ENCODE measurements at places on chromosomes 4 and X. TPM values are rescaled to one million over a fixed set of nuclear protein-coding genes. Genes with fewer than 3 reads are reported as not detected.

- no peak for DNase-seq
Observed at GRCh38 chr4:106708464-106708816, 327.7 kb downstream of the DKK2 start.

Gene PARM1
- 7.1 TPM for total RNA-seq

DNA sequence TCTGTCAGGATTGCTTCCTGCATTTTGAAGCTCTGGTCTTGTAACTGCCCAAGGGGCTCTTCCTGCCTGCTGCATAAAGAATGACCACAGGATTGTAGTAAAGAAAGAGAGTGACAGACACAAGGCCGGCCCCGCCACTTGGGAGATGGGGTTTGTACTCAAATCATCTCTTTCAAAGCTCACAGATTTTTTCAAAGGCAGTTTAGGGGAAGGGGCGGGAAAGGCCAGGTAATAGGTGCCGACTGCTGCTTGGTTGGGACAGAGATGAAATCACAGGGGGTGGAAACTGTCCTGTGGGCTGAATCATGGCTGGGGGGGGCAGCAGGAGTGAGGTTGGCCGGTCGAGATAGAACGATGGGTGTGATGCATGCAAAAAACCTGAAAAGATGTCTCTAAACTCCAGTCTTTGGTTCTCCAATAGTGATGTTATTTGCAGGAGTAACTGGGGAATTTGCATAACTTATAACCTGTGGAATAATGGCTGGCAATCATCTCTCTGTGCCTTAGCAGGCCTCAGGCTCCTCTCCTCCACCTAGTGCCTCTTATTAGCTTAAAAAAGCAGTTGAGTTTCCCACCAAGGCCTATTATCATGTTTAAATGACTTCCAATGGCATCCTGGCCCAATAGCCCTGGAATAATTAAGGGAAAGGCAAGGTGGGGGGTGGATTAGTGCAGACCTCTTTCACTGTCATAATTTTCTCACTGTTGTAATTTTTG lies 778.4 kb upstream of the FRG1 start:
- no peak for DNase-seq

- DNase-seq = no peak
Observed at GRCh38 chr4:113122066-113122465, 72.6 kb downstream of the ANK2 start.

DNA sequence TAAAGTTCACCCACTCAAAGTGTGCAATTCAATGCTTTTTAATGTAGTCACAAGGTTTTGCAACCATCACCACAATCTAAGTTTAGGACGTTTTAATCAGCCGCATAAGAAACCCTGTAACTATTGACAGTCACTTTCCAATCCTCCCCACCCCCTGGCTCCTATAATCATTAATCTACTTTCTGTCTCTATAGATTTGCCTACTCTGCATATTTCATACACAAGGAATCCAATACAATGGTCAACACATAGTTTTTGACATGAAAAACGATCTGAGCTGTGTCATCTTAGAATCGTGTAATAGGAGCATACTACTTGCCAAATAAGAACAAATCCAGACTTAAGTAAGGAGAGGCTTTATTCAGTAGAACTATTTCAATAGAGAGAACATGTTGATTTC lies 47.6 kb downstream of the ANXA3 start:
- DNase-seq = no peak

GRCh38 chr4:40840255-40840984 lies 90.7 kb downstream of the NSUN7 start:
- no peak for DNase-seq

DNA sequence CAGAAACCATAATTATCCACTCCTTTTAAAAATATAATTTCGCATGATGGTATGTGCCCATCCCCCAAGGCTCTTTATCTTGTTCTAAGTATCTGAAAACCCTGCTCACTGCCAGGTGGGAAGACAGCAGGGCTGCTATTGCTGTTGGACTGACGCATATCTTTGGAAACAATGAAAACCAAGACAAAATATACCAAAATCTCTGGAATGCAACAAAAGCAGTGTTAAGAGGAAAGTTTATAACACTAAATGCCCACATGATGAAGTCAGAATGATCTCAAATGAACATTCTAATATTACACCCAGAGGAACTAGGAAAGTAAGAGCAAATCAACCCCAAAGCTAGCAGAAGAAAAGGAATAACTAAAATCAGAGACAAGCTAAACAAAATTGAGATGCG lies 162.0 kb downstream of the FAM47B start:
- no peak for DNase-seq

GRCh38 chrX:136138939-136139338 lies 8.4 kb upstream of the FHL1 start:
- no peak for DNase-seq

DNA sequence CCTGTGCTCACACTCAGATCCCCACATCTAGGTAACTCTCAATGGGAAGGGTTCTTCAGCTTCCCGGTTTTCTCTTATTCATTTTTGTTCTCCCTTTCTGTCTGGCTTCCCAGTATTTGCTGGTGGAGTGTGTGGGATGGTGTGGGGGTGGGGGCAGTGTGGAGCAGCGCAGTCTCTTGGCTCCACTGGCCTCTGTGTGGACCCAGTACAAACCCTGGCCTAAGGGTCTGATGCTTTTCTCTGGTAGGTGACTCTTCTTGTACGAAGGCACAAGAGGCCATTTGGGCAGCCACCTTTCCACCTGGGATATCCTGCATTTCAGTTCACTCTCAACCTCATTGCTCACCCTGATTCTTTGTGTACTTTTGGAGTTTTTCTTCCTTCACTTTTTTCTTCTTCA lies 71.3 kb downstream of the NBDY start:
- DNase-seq = no peak

DNA sequence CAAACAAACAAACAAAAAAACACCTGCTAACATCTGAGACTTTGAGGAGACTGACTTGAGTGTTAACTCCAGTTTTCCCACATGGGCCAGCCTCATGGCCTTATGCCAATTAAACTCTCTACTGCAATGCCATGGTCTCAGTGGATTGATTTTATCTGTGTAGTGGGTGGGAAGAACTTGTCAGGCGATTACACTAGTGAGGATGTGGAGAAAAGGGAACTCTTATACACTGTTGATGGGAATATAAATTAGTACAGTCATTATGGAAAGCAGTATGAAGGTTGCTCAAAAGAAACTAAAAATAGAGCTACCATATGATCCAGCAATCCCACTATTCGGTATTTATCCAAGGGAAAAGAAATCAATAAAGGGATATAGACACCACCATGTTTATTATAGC lies 12.8 kb upstream of the XIAP start:
- DNase-seq = no peak
